Kidney glomerular epithelial cell (primary cell): ENCODE measurements at places on chromosomes 2 and 18.

DNA sequence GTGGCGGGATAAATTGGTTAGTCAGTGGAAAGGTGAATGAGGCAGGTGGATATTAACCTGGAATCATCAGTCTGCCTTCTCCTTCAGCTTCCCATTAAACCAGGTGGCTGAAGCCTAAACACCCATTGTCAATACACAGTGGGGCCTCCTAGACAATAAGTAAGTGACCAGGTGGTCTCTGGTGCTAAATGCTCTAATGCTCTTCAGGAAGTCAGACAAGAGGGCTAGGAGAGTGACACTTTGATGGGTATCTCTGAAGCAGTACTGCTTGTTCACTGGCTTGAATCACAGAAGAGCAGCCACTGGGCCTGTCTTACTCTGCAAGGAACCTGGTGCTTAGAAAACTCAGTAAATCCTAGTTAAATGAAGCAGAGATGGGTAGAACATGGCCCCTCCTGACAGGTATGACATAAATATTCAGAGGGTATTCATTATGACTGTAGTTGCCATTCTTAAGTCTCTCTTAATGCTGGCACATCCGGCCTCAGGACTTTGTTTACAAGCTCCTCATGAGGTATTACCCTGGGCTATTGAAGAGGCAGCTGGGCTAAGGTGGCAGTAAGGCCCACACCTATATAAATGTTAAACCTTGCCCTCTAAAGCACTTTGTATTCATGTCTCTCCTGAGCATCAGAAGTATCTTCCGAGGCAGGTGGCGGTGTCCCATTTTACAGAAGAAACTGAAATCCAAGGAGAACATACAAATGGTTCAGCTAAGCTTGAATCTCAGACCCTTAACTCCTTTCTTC lies 104.9 kb downstream of the NCK2 start:
- DNase-seq = no peak

DNA sequence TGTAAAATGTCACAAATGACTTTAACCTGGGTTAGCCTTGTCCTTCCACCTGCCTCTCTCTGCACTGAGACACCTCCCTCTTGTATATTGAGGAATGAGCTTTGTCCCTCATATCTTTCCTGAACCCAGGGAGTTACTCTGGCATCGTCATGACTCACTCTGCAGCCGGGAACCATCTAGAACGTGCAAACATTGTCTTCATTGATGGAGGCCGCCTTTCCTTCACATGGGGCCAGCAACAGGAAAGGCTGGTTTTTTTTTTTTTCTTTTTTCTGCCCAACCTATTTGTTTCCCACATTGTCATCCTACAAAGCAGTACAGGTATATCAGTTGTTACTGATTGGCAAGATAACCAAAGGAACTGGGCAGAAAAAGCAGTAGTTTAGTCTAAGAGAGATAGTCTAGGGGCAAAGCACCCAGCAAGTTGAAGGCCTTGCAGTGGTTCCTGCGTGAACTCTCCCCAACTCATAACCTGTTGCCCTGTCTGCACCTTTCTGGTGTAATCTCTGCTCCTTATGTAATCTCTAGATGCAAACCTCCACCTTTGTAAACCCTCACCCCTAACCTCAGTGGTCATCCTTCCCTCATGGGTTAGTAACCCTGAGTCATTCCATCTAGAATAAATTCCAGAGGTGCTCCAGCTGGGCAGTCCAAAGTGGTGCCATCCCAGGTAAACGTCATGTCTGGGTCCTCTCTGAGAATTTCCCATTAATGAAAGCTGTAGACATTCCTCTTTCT lies 38.3 kb downstream of the SLC40A1 start:
- DNase-seq = no peak

DNA sequence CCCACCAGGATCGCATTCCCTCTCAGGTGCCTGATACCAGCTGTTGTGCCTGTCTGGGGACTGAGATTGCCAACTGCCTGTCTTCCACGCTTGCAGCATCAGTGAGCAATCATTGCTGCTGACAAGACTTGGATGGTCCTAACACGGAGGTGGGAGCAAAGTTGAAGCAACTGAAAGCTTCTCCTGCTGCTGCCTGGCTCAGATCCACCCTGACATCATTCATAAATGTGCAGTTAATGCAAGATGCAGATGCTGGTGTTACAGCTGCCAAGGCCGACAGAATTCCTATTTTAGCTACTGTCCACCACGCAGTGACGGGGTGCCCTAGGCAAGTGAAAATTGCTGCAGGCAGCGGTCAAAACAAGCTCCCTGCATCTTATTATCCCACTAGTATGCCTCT lies 131.4 kb downstream of the VWC2L start:
- DNase-seq = no peak

DNA sequence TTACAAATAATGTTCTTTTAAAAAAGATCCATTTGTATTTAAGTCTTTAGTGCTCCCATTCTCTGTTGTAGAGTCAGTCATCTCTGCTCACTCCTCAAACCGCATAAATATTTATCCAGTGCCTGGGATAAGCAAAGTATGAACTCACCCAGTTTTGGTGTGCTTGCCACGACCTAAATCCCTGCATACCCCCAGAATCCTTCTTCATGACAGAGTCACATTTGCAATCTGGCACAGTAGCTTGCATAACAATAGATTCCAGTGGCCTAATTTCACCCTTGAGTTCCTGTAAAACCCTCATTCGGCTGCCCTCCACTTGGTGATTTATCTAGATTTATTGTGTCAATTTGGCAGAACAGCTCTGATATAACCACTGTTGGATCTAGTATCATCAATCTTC lies 92.9 kb downstream of the DTNA start:
- no peak for DNase-seq

DNA sequence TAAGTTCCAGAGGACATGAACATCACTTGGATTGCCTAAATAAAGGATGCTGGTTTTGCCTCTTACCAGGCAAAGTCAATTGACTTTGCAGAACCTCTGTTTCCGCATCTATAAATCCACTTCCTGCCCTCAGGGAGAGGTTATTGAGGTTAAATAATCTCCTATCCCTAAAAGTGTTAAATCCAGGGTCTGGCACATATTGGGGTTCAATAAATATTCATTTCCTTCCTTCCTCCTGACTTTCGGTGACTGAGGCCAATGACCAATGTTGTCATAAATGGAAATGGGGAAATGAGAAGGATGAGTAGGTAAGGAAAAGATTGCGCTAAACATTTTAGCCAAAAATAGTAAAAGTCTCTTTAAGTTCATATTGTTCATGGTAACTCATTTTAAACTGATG lies 16.0 kb downstream of the BCL2 start:
- no peak for DNase-seq

DNA sequence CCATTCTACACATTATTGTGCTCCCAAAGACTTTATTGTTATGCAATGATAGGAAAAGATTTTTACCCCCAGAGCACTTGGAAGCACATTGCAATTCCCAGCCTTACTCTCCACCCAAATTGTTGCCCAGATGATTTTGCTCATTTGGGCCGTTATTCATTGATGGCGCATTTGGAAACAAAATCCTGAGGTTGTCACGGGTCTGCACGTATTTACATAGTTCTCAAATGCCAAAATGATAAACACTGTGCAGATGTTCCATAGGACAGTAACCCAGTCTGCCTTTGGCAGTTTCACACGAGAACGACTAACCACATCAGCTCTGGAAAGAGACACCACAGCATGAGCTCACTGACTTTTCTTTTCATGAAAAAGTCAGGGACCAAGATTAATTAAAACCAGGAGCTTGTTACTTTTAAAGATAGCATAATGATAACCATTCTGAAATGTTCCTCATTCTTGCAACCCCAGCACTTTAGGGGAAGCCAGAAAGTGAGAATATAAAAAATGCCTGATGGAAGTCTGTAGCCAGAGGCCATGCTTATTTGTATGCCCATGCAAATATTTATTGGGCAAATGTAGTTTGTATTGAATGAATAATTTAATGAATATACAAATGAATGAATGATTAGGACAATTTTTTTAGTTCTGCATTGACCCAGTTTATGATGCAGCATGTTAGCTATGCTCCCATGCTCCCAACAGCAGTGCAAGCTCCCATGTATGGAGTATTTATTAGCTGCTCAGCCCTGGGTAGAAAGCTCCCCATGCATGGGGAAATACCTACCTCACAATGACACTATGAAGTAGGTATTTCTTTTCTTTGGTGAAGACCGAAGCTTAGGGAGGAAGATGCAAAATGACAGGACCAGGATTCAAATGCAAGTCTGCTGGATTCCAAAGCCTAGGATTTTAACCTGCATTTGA lies 84.6 kb downstream of the MAIP1 start:
- DNase-seq = no peak

- DNase-seq = no peak
Observed at GRCh38 chr2:156279446-156280150, 52.9 kb downstream of the NR4A2 start.

- DNase-seq = no peak
Observed at GRCh38 chr2:173264603-173265366, 89.9 kb upstream of the CDCA7 start.

DNA sequence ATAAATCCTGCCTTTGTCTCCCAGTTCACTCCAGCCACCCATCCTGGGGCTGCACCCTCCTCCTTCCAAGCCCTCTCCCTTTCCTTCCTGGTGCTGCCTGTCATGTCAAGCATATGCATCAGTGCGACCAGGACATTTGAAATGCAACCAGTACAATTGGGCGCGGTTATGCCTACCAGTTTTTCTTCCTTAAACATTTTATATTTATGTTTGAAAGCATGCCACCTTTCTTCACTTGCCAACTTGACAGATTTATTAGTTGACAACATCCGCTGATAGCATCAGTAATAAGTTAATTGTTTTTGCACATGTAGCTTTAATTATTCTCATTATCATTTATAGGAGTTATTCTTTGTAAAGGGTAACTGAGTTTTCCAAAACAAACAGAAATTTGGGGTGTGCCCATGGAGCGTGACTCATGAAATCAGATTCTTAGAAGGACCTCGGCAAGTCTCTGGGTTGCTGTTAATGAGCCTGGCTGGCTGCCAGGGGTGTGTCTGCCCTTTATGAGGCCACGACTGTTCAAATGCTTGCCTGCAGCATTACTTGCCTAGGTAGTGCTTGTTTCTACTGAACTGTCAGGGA lies 32.8 kb upstream of the IL1B start:
- peak; percentile 33 for DNase-seq

DNA sequence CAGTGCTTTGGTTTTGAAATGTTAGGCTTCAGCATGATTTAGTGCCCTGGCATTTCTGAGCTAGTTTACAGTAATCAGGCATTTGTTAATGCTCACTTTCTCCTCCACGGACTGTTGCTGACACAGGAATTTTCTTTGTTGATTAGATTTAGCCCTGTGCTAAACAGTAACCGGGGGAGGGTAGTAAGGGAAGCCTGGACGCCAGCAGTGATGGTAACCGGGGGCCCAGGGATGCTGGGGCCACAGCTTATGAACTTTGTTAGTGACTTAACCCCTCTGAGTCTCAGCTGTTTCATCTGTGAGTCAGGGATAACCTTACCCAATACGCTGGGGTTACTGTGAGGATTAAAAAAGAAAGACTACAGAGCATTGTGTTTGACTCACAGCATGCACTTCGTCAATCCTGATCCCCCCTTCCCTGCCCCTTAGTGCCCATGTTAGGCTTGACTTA lies 33.5 kb downstream of the KLHL29 start:
- DNase-seq = peak; percentile 59

- DNase-seq = no peak
Observed at GRCh38 chr2:149587950-149588487, 444 bp upstream of the MMADHC start.

DNA sequence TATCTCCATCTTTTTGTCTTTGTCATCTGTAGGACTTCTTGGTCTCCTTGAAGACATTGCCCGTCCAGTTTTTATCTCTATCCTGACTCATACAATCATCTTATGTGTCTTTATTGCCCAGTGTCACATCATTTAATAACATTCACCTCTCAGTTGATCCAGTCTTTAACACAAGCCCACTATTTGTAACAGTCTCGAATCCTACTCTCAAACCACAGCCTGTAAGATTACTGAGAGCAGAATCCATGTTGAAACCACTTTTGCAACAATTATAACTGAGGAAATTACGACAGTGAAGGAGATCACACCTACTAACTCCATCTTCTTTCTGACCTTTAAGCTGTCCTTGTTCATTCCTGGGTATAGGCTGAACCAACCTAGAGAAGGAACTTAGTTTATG lies 1206.0 kb upstream of the ZEB2 start:
- DNase-seq = no peak
